Skin of body (tissue), 3 donors: ENCODE measurements at places on chromosomes 12 and 14.

DNA sequence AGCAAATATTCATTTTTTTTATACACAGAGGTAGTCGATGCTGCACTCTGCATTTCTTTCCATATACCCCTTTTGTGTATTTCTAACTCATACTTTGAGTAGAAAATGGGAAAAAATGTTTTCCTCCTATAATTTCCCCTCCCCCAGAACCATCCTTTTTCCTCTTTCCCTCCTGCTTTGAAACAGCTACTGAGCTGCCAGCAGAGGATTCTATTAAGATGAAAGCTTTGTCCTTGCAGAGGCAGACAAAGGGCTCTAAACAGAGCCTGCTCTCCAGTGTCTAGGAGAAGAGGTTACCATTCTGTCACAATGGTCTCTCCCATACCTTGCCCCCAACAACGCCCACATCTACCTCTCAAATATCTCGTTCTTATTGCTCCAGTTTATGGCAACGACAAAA is 74.6 kb upstream of the OSBPL8 start:
- no peak for DNase-seq

GRCh38 chr14:34134484-34134883 is 183.6 kb upstream of the EGLN3 start:
- DNase-seq = no peak

DNA sequence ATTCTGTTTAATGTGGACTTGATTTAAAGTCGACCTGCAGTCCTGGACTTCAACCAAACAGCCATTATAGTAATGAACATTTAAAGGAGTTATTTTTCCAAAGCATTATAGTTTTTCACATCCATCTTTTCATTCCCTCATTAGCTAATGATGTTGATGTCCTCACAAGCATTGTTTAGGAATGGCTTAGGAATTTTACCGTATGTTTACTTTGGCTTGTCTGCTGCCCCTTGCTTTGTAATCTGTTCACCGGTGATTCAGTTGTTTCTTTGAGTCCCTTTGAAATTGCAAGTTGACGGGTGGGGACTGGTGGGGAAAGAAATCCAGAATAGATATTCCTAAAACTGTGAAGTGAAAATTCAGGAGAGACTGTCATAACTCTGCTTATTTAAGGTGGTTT is 25.4 kb downstream of the PRKCH start:
- no peak for DNase-seq

DNA sequence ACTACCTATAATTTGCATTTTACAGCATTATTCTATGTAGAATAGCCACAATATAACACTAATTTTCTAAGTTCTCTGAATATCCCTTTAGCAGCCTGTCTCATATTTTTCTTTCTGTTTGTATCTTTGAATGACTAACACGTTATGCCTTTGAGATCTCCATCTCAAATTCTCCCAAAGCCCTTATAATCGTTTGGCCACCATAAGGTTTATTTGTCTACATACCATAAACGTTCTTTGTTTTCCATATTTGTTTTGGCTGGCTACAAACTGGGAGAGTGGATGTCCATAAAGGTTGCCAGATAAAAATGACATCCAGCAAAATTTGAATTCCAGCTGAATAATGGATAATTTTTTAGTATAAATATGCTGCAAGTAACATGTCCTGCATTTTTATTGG is 203.7 kb downstream of the STXBP6 start:
- no peak for DNase-seq

DNA sequence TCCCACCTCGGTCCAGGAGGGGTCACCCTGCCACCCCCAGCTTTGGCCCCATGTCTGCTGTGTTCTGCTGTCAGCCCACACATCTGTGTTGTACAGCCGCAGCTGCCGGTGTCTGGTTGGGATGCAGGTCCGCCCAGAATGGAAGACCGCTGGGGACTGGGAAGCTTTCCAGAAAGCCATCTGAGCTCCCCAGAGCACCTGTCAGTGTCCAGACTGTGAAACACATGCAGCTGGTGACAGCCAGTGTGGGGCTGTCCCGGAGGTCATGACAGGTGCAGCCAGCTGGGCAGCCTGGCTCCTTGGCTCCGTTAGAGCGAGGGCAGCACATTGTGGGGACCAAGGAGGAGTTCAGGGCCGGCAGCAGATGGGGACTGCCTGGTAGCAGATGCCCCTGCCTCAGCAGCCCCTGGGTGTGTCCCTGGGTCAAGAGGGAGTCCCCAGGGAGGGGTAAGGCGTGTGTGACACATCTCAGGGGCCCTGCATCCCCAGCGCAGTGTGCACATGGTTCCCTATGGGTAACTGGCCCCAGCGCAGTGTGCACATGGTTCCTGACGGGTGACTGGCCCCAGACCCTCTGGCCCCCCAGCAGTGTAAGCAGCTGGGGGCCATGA is 16.4 kb downstream of the CEP170B start:
- no peak for DNase-seq

GRCh38 chr14:37796703-37797416 is 201.4 kb downstream of the TTC6 start:
- no peak for DNase-seq

GRCh38 chr12:122295877-122296276 is 29.6 kb upstream of the VPS33A start:
- no peak for DNase-seq

- DNase-seq = no peak
Observed at GRCh38 chr14:71733210-71733883, 198.9 kb upstream of the RGS6 start.
